ENCODE measurements at places on chromosomes 6 and 20. TPM values are rescaled to one million over a fixed set of nuclear protein-coding genes. Genes with fewer than 3 reads are reported as not detected.

The RAB44 gene
- 0.05 TPM for total RNA-seq

DNA sequence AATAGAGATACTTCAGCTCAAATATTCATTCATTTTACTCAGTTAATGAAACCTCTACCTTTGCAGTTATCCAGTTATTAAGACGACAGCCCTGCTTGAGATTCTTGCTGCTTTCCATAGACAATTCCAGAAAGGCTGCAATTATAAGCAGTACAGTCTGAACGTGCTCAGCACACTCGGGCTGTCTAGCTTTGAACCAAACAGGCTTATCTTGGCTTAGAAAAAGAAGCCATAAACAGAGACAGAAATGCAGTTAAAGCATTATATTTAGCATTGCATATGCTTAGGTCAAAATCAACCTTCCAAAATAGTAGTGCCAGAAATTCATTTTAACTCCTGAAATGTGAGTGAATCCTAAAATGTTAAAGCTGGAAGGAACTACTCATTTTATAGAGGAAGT lies 204.1 kb upstream of the KCNQ5 start:
- H3K27ac ChIP-seq, result no peak overlapping the region
- no peak for DNase-seq
- H3K36me3 ChIP-seq, result no peaks in the 10 kb centered on the region
- H3K4me3 ChIP-seq, result no peak overlapping the region
- no peaks in the 10 kb centered on the region for H3K4me1 ChIP-seq
- peaks cover 4% of the 10 kb centered on the region for H3K27me3 ChIP-seq

- H3K4me1 ChIP-seq, result no peaks in the 10 kb centered on the region
- H3K27me3 ChIP-seq, result peaks cover 3% of the 10 kb centered on the region
- H3K36me3 ChIP-seq, result no peaks in the 10 kb centered on the region
- H3K27ac ChIP-seq, result no peak overlapping the region
- H3K4me3 ChIP-seq, result no peak overlapping the region
These were observed 638 bp upstream of the MYL9 start for GRCh38 chr20:36540551-36541211.

DNA sequence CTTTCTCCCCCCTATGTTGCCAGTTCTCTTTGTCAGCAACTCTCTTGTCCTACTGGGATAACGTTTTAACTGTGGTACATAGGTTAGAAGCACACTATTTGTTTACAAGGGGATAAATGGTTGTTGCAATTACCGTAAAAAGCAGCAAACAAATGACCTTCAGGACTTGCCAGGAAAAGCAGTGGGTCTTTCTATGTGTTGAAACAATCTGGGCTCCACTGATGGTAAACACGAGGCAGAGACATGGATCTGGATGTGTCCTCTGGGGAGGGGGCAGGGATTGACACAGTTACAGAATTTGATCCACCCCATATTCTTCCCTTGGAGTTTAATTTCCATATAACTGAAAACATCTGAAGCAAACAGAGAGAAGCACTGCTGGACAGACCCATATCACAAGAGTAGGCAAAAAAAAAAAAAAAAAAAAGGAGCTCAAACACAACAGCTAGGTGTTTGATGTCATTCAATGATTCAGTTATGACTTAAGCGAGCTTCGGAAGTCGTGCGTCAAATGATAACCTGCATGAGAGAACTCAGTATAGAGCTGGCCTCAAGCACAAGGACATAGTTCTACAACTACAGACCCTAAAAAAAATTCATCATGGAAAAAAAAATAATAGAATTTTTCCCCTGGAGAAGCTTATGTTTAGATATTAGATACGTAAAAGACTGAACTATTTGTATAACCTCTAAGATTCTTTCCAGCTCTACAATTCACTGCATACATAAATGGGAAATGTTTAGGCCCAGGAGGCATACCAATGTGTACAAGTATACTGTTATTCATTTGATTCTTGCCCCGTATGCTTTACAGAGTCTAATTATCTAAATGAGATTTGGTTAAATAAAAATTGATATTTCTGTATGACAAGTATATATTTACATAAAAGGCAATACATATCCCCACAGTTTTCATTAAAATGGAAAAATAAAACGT lies 127.7 kb downstream of the ALDH8A1 start:
- H3K36me3 ChIP-seq, result no peaks in the 10 kb centered on the region
- no peak for DNase-seq
- H3K27me3 ChIP-seq, result no peaks in the 10 kb centered on the region
- no peak overlapping the region for H3K27ac ChIP-seq

DNA sequence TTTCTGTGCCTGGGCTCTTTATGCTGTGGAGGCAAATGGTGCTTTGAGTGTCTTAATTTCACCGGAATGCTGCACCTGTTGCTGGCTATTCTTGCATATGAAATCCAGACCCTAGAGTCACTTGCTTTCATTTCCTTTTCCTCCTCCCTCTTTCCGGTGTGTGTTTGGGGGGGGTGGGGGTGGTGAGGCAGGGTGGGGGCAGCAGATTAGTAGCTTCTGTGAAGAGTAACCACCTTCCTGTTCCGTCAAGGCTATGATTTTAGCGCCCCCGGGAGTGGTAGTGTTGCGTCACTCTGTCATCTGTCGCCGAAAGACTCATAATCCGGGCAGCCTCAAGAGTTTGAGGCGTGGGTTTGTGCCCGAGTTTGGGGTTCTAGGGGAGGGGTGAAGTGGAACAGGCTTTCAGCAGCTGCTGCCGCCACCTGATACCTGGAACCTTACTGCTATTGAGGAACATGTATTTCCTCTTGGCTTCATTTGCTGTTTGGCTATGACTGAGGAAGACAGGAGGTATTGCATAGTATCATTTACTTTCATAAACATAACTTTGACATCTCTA lies 49.1 kb downstream of the UTRN start:
- H3K36me3 ChIP-seq, result no peaks in the 10 kb centered on the region
- H3K27ac ChIP-seq, result peak overlapping the region; percentile 50
- H3K27me3 ChIP-seq, result no peaks in the 10 kb centered on the region
- peak overlapping the region; percentile 59 for H3K4me3 ChIP-seq
- peak; percentile 83 for DNase-seq
